ENCODE measurements at places on chromosomes 7 and 10.
A peak's percentile ranks its signal among the peaks of the same experiment; 100 is the strongest.

- DNase-seq = no peak
These were observed 232.4 kb downstream of the ADARB2 start for GRCh38 chr10:1504940-1505339.

GRCh38 chr7:4815121-4815520 is 39.7 kb downstream of the AP5Z1 start:
- no peak for DNase-seq

GRCh38 chr7:84786073-84786472 is 400.8 kb downstream of the SEMA3D start:
- no peak for DNase-seq

- no peak for DNase-seq
These were observed 133.2 kb downstream of the CUX1 start for GRCh38 chr7:101950450-101951119.

DNA sequence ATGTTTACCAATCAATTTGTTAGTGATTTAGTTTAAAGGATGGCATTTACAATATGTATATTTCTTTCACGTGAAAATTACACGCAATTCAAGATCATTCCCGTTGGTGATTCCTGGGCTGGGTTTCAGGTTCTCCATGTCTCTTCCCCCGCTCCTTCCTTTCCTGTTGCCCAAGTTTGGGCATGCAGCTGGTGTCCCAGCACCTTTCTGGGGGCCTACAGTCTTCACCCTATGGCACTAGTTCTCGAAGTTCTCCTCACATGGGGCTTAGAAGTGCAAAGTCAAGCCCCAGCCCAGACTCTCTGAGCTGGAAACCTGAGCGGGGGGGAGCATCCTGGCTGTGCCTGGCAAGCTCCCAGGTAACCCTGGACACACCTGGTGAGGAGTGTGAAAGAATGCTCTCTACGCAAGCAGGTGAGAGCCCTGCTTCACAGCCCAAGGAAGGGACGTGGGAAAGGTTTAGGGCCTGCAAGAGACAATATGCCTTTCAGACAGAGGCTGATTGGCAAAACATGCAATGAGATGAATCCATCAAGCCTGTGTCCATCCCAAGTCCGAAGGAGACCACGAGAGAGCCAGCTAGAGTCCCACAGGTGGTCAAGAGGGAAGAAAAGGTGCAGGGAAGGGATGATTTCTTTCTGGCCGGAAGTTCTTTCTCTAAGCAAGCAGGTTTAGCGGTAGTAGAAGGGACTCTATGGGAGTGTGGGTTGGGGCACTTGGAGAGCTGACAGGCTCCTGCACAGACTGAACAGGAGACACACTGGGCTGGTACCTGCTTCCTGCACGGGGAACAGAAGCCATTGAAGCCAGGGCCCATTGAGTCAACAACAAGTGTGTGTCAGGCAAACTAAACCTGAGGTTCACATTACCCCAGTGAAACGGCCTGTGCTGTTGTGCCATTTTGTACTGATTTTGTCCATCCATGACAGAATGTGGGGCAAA is 131.1 kb downstream of the ADARB2 start:
- no peak for DNase-seq

DNA sequence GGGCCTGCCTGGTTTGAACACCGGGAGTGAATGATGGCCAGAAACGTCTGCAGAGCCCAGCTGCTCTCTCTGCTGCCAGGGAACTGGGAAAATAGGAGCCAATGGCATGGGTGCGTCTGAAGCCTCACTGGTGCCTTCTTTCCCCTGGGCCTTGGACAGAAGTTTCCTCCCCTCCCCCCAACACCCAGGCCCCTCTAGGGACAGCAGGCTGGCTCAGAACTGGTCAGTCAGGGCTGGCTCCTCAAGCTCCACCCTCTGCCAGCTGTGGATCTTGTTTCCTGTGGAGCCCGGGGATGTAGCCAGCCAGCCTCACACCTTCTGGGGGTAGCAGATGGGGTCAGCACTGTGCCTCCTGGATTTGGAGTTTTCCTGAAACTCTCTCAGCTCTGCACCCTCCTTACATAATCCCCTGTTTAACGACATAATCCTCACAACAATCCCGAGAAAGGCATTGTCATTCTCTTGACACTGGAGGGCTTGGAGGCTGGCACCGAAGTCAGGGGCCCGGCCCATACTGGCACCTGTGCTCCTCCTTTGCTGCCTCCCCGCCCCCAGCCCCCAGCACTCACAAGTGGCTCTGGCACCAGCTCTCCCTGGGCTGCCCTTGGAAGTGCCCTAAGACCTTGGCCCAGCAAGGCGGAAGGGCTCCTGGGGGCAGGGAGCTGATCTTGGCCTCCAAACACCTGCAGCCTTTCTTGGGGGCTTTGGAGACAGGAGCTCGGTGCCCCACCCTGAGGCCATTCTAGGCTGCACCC is 5.7 kb downstream of the LDB3 start:
- no peak for DNase-seq

DNA sequence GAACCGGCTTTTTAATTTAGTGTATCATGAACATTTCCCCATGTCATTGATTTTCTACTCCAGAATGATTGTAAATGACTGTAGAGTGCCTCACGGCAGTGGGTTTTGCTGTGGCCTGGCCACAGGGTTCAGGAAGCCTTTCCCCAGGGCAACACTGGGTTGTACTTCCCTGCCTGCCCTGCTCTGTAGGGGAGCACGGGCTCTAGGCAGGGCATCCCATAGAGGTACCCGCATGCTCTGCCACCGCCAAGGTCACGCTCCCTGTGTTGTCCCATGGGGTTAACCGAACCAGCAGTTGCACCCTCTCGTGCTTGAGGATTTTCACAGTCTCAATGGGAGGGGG is 63.8 kb downstream of the BPGM start:
- DNase-seq = peak; percentile 34

DNA sequence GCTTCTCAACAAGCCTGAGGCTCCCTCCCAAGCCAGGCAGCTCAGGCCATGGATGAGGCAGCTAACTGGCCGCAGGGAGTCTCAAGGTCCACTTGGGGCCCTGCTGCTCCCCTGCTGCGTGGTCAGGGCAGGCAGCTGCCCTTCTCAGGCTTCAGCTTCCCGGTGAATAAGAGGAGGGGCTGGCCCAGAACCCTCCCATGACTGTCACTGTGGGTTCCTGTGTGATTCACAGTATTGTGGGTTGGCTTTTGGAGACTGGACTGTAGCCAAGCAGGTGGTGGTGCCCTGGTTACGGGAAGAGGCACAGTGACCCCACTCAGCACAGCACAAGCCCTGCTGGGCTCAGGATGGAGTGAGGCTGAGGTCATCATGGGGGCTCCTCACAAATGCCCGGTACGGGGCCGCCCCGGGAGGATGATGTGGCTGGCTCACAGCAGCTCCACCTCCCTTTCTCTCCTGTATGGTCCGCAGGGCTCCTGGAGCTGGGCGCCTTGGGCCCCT is 189.8 kb downstream of the HECW1 start:
- peak; percentile 64 for DNase-seq

DNA sequence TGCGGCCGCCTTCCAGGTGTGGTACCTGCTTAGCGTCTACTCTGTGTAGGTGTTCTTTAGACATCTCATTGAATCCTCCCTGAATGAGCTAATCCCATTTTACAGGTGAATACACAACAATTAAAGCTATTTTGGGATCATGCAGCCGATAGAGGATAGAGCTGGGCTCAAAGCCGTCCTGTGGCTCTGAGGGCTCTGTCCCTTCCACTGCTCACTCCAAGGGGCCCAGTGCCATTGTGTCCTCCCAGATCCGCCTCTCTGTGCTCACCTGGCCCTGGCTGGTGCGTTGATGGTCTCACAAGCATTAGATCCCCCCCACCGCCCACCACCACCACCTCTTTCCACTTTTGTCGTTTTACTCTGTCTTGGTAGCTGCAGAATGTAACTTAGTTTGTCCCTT is 13.1 kb downstream of the NPTX2 start:
- no peak for DNase-seq

GRCh38 chr7:45590679-45591057 is 16.5 kb downstream of the ADCY1 start:
- peak; percentile 5 for DNase-seq

DNA sequence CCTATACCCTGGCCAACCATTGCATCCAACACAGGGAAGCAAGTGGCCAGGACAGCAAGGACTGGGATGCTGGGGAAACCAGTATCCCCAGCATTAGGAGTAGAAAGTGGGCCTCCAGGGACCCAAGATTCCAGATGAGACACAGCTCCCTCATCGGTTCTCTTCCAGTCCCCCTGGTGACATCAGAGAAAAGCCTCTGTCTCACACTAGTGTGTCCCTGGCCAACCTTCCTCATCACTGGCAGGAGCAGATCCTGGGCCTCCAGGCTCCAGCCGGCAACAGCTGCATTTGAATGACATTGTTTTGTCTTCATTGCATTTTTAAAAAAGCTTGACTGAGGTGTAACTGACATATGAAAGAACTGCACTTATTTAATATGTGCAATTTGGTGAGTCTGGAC is 177.3 kb upstream of the LYZL2 start:
- no peak for DNase-seq

GRCh38 chr7:103689255-103689654 is 243.2 kb upstream of the SLC26A5 start:
- DNase-seq = no peak

- DNase-seq = no peak
These were observed 150.5 kb upstream of the GPR26 start for GRCh38 chr10:123515661-123516060.

DNA sequence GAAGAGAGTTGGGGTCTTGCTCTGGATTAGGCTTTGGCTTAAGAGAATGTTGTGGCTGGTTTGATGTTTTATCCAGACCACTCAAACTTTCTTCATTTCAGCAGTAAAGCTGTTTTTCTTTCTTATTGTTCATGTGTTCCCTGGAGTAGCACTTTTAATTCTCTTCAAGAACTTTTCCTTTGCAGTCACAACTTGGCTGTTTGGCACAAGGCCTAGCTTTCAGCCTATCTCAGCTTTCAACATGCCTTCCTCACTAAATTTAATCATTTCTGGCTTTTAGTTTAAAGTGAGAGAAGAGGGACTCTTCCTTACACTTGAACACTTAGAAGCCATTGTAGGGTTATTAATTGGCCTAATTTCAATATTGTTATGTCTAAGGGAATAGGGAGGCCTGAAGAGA is 18.1 kb downstream of the CCDC126 start:
- no peak for DNase-seq

DNA sequence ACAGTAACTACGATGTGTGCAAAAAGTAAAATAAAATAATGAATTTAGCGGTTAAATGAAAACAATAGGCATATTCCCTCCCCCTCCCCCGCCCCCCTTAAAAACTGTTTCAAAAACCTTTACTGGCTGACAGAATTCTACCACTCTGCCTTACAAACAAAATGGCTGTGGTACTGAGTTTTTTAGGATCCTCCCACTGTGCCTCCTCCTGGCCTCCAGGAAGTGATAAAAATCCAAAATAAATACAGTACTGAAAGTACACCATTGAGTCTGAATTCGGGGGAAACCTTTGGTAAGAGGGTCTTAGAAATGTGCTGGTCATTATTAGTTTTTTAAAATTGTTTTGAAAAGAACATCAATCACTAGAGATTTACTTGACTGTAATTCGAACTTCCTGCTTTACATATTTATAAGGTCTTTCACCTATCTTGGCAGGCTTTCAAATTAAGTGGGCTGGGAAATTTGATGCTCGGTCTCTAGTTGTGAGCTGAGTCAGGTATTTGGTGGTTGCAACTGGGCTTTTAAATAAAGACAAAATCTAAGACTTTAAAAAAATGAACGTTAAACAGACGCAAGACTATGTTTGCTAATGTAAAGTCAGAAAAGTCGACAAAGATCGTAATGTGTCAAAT is 32.5 kb upstream of the EPC1 start:
- no peak for DNase-seq

DNA sequence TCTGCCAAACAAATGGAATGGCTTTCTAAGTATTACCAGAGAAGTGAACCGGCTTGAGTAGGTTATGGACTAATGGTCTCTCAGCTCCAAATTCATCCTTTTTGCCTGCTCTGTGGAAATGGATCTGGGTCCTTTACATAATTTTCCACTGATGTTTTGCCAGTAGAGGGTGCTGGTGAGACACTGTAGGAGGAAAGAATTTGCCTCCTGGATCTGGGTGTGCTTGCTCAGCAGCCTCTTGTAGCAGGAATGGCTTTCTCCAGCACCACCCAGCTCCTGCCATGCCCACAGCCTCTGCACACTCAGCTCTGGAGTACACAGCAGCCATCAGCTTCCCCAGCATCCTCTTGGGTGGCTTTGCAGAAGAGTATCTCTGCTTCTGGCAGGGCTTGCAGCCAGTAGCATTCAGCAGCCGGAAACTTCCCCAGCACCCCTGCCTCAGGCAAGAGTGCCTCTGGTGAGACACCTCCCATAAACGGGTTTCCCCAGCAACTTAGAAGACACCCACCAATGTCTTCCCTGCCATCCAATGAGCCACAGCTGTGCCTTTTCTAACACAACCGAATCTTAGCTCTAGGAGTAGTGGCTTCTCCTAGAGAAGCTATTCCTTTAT is 235.0 kb upstream of the PLPP4 start:
- DNase-seq = no peak

DNA sequence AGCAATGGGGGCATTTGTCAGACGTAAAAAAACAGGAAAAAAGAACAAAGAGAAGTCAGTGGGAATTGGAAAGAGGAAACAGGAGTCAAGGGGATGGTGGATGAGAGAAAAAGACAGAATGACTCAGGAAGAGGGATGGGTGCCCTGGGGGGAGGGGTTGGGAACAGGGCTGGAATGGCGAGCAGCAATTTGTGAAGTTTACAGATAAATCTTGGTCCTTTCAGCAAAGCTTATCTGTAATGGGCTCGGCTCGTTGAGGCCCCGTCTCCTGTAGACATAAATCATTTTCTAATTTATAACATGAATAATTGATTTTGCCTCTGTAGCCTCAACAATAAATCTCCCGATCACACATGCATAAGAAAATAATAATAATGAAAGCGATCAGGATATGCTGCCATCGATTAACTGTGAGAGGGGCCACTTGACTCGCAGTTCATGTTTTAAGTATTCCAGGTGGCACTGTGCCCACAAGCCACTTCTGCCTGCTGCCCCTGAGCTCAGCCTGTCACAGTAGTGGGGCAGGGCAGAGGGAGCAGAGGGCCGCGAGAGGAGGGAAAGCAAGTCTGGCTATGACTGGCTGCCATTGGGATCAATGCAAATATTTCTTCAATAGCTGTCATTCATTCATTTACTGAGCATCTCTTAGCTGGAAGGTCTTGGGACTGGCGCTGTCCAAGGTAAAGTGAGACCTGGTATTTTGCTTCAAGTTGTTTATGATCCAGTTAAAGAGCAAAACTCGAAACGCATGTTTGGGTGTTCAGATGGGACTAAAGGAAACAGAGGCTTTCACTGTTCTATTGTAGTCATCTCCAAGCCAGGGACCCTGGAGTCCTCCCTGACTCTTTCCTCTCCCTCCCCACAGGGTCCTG is 47.4 kb upstream of the R3HCC1L start:
- DNase-seq = no peak

DNA sequence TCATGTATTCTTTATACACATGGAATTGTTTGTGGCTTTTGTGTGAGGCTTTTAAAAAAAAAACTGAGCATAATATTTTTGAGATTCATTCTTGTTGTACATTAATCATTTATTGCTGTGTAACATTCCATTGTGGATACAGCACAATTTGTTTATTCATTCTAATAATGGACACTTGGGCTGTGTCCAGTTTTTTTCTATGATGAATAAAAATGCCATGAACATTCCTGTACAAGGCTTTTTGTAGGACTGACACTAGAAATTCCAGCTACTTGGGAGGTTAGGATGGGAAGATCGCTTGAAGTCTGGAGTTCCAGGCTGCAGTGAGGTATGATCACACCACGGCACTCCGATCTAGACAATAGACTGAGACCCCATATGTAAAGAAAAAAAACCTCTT is 254.3 kb upstream of the CACNA2D1 start:
- DNase-seq = no peak

GRCh38 chr10:3002304-3002703 is 65.0 kb upstream of the PFKP start:
- peak; percentile 44 for DNase-seq

GRCh38 chr10:78405736-78406135 is 372.1 kb downstream of the RPS24 start:
- DNase-seq = no peak
